Activated CD8-positive, alpha-beta memory T cell treated with anti-CD3 and anti-CD28 coated beads for 4 hours (primary cell): ENCODE measurements at places on chromosomes 7 and 10.

DNA sequence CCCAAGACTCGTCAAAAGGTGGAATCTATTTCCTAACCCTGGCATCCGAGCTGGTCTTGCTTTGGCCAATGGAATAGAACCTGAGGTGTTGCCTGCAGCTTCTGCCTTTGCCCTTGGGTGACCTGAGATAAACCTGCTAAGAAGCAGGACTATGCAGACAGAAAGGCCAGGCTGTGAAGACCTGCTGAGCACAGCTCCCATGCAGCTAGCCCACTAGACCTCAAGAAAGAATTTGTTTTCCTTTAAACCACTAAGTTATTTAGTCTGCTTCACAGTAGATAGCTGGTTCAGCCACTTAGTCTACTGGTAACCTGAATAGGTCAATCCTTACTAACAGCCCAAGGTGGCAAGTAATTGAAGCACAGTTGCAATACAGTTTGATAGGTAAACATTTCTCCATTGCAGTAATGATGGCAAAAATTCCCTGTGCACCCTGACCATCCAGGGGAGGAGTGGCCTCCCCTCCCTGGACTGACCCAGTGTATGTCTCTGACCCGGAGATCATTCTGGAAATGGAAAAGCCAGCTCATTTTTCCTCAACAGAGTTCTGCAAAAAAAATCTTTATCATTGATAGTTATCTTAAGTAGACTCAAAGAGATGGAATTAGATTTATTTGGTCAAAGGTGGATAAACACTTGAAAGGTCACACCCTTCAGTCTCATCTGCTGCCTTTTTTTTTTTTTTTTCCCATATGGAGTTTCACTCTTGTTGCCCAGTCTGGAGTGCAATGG is 20.0 kb downstream of the TNS3 start:
- no peak for DNase-seq

DNA sequence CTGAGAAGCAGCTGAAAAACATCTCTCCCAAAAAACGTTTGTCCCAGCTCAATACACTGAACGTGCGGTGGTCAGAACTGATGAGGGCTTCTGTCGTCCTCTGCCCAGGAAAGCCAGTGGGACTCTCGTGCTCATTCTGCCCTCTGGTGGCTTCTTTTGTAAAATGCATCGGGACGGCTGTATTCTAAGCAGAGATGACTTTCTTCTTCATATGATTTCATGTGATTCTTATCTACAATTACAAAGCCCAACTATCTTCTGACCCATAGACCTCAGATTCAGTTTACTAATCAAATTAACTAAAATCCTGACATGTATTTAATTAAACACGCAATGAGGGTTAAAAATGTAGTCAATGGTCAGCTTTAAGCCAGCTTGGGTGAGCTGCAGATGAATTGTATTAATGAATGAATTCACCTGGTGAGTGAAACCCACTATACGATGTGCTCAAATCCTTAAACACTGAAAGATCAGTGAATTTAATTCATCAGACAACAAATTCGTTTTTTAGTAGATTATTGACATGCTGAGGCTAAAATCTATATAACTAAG is 117.6 kb upstream of the FAM204A start:
- peak; percentile 4 for DNase-seq

- no peak for DNase-seq
These were observed 23.3 kb upstream of the HSPA12A start for GRCh38 chr10:116765648-116766081.

- DNase-seq = no peak
These were observed 113.2 kb downstream of the ACTR3B start for GRCh38 chr7:152872745-152873118.

GRCh38 chr7:30136117-30136731 is 1.4 kb downstream of the MTURN start:
- no peak for DNase-seq

DNA sequence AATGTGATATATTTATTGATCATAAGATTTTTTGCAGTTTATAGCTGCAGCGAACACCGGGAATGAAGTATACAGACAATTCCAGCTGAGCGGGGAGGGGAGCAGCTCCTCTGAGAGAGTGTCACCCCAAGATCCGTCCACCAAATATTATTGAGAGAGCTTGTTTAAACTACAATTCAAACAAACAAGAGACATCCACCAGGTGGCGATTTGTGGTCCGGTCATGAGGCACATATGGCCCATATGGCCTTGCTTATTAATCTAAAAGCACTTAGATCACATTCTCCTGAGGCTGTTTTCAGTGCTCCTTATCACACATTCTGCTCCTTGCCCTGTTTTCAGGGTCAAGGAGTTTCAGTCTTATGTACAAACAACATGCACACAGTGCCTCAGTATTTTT is 83.1 kb downstream of the THSD7A start:
- no peak for DNase-seq

- DNase-seq = no peak
These were observed 108.4 kb upstream of the ZMIZ1 start for GRCh38 chr10:78960316-78960800.

GRCh38 chr10:23065181-23065948 is 30.0 kb upstream of the MSRB2 start:
- no peak for DNase-seq

- DNase-seq = no peak
These were observed 54.1 kb downstream of the AGMO start for GRCh38 chr7:15507708-15508107.

- DNase-seq = no peak
These were observed 41.4 kb downstream of the VAX1 start for GRCh38 chr10:117096599-117097201.

- DNase-seq = no peak
These were observed at the start of gene HOXA10 for GRCh38 chr7:27173956-27174873. Gene HOXA10, minus strand, starts transcription at chr7:27174320. Its CDS starts 14 bp downstream, at chr7:27174306.

- DNase-seq = no peak
These were observed 21.3 kb downstream of the TIAL1 start for GRCh38 chr10:119575506-119575905.

- DNase-seq = no peak
These were observed 13.5 kb downstream of the CRTAC1 start for GRCh38 chr10:98016772-98017475.

DNA sequence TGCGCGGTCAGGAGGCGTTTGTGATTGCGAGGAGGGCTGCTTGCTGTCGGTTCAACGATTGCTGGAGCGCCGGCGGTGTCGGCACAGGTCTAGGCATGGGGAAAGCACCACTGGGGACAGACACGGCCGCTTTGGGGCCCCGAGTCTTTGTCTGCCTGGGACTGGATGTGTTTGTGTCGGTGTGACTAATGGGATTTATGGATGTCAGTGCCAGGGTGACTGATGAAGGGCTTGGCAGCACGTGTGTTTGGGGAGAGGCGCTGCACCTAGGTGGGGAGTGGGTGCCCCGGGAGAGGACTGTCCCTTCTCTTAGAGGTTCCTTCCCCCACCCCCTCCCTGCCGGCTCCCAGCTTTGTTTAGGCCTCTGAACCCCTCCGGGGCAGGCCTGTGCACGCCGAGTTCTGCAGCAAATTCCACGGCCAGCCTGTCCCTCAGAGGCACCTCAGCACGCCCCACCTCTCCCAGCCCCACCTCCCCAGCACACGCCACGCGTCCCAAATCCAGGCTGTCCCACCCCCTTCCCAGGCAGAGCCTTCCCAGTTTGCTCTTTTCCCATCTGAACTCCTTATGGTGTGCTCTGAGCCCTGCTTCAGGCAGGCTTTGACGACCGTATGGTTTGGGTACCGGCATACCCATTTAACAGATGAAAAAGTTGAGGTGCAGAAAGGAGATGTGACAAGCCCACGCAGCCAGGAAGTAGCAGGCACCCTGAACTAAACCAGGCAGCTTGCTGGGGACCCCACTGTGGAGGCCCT is 6.4 kb upstream of the TNRC18 start:
- no peak for DNase-seq

DNA sequence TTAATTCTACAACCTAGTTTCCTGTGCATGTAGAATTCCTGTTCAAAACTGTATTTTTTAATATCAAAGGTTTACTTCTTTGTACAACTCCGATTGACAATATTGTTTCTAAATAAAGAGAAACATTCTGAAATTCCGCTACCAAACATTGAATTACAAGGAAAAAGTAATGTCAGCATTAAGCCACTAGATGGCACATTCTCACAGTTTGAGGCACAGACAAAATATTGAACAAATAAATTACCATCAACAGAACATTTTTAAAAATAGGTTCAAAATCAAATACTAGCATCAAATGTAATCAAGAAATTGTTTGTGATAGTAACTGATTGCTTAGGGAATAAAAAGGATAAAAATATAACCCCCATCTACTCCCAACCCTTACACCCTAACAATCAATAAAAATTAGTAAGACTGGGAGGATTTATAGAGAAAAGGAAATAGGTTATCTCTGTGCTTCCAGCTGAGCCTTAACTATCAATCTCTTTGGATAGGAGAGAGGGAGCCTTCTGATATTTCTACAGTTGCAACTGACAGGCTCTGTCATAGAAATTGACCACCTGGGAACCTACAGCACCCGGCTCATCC is 86.6 kb upstream of the C7orf33 start:
- DNase-seq = no peak

DNA sequence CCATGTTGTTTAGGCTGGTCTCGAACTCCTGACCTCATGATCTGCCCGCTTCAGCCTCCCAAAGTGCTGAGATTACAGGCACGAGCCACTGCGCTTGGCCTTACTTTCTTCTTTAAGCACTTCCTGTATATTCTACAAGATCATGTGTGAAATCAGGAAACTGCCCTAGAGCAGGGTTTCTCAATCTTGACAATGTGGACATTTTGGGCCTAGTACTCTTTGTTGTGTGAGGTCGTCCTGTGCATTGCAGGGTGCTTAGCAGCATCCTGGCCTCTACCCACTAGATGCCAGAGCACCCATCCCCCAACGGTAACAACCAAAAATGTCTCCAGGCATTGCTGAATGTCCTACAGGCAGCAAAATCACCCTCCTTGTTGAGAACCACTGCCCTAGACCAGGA is 24.7 kb downstream of the RRP12 start:
- DNase-seq = no peak

DNA sequence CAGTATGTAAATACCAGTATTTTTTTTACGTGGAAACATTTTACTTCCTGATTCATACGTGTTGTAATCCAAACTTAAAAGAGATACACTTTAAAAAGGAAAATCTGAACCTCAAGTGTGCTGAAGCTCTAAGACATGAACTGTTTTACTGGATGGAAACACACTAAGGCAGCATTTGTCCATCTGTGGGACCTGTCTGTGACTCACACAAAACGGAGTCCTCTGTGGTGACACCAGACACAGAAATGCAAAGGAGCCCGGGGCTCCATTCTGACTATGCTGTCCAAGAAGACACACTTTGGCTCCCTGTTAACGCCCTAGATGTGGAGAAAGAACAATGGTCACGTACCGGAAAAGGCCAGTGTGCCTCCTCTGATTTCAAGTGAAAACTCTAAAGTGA is 23.9 kb downstream of the RNF133 start:
- no peak for DNase-seq

- no peak for DNase-seq
These were observed 6.6 kb upstream of the NRF1 start for GRCh38 chr7:129604713-129605437.

- peak; percentile 61 for DNase-seq
These were observed 97.1 kb downstream of the RGS10 start for GRCh38 chr10:119445311-119445934.

GRCh38 chr7:151993977-151994676 is 31.3 kb upstream of the GALNT11 start:
- DNase-seq = no peak

DNA sequence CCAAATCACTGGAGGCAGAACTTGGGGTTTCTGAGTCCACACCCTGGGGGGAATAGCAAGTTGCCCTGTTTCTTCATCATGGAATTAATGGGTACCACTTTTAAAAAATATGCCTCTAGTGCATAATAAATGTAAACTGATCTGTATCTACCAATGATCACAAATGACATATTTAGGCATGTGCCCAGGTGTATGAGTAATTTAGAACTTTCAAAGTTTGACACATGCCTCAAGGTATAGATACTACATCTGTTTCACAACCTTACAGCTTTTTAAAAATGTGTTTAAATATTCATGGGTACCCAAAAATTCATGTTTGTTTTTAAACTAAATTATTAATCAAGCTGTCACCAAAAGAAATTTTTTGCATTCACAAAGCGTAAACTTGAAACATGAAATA is 226.0 kb downstream of the KIAA1217 start:
- no peak for DNase-seq

GRCh38 chr10:124744102-124745050 is at the start of gene FAM53B:
Gene FAM53B, minus strand, starts transcription at chr10:124744378. Its CDS starts 37,665 bp downstream, at chr10:124706713.
- DNase-seq = peak; percentile 52

DNA sequence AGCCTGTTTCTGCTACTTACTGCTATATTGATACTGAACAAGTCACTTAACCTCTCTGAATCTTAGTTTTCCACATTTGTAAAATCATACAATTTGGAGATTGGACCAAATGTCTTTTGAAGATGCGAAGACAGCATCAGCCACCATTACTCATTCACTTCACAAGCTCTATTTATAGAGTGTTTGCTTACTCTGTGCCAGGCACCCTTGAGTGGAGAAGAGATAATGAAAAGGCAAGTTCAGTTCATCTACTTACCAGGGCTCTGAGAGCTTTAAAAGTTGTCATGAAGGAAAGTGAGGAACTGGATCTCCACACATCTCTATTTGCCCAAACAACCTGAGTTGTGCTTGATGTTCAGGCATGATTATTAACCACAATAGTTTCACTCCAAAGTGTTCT is 277.5 kb downstream of the CSTF2T start:
- no peak for DNase-seq
